Left lung (tissue), 14 donors: ENCODE measurements at places on chromosomes 1 and 21. TPM values are rescaled to one million over a fixed set of nuclear protein-coding genes. Genes with fewer than 3 reads are reported as not detected.

ST6GALNAC5 gene
- 11.4 TPM for polyA plus RNA-seq

DENND2C gene
- 5.3 TPM for polyA plus RNA-seq

CACYBP gene
- 131 TPM for polyA plus RNA-seq

MCOLN2 gene
- polyA plus RNA-seq: 5.6 TPM

CFAP57 gene
- polyA plus RNA-seq: 5.8 TPM

FCER1A gene
- 0.94 TPM for polyA plus RNA-seq

PLA2G2D gene
- polyA plus RNA-seq: not detected

ERI3 gene
- polyA plus RNA-seq: 65.4 TPM

RGS18 gene
- 6.3 TPM for polyA plus RNA-seq

C1QB gene
- 16.9 TPM for polyA plus RNA-seq

FCRL4 gene
- polyA plus RNA-seq: not detected

RAB7B gene
- polyA plus RNA-seq: 3.8 TPM

GPR37L1 gene
- 0.09 TPM for polyA plus RNA-seq

ATAD3C gene
- 3.6 TPM for polyA plus RNA-seq

IGSF5 gene
- 0.24 TPM for polyA plus RNA-seq

AUNIP gene
- 2.5 TPM for polyA plus RNA-seq

FCGR1A gene
- polyA plus RNA-seq: 3.1 TPM

SLC27A3 gene
- polyA plus RNA-seq: 39.5 TPM

CCDC185 gene
- 0.13 TPM for polyA plus RNA-seq

RIMS3 gene
- polyA plus RNA-seq: 1.7 TPM

ADCY10 gene
- 0.20 TPM for polyA plus RNA-seq

RASAL2 gene
- polyA plus RNA-seq: 26.5 TPM

CHI3L2 gene
- 0.47 TPM for polyA plus RNA-seq

GBP6 gene
- 0.66 TPM for polyA plus RNA-seq

CCDC27 gene
- 0.26 TPM for polyA plus RNA-seq

RGSL1 gene
- polyA plus RNA-seq: not detected

GLIS1 gene
- polyA plus RNA-seq: 0.13 TPM

TMEM82 gene
- polyA plus RNA-seq: not detected

ASAP3 gene
- 49.4 TPM for polyA plus RNA-seq

FMO4 gene
- polyA plus RNA-seq: 17.4 TPM

GPR52 gene
- not detected for polyA plus RNA-seq

LRRC39 gene
- 2.7 TPM for polyA plus RNA-seq

AMY1C gene
- 4.5 TPM for polyA plus RNA-seq

BTF3L4 gene
- 71.4 TPM for polyA plus RNA-seq

PGLYRP4 gene
- polyA plus RNA-seq: not detected

CLCA4 gene
- 0.23 TPM for polyA plus RNA-seq

AKNAD1 gene
- polyA plus RNA-seq: 0.53 TPM

PGLYRP3 gene
- polyA plus RNA-seq: not detected

KCNJ9 gene
- not detected for polyA plus RNA-seq

S100A1 gene
- 1.8 TPM for polyA plus RNA-seq

RIMKLA gene
- polyA plus RNA-seq: 0.92 TPM

SLAMF1 gene
- 0.18 TPM for polyA plus RNA-seq

GSTM1 gene
- 103 TPM for polyA plus RNA-seq

FOXD3 gene
- not detected for polyA plus RNA-seq

CCDC181 gene
- polyA plus RNA-seq: 3.4 TPM

SPAG17 gene
- polyA plus RNA-seq: 12.7 TPM

LCE1E gene
- not detected for polyA plus RNA-seq

C1orf159 gene
- 16.0 TPM for polyA plus RNA-seq

INKA2 gene
- 4.8 TPM for polyA plus RNA-seq

U2AF1 gene
- 51.4 TPM for polyA plus RNA-seq

SV2A gene
- polyA plus RNA-seq: 7.9 TPM

IRF2BP2 gene
- 236 TPM for polyA plus RNA-seq

AQP10 gene
- polyA plus RNA-seq: 0.26 TPM

TEDDM1 gene
- polyA plus RNA-seq: 0.18 TPM

MAB21L3 gene
- not detected for polyA plus RNA-seq

GJA9 gene
- polyA plus RNA-seq: 0.54 TPM

LCE2C gene
- not detected for polyA plus RNA-seq

CYP4A11 gene
- polyA plus RNA-seq: 0.20 TPM

OR2L8 gene
- not detected for polyA plus RNA-seq
